Neural crest cell (in vitro differentiated cells): ENCODE measurements at places on chromosomes 2 and 18. TPM values are rescaled to one million over a fixed set of nuclear protein-coding genes. Genes with fewer than 3 reads are reported as not detected.

Gene PID1
- total RNA-seq, result 0.34 and 0.91 TPM in 2 replicates

DNA sequence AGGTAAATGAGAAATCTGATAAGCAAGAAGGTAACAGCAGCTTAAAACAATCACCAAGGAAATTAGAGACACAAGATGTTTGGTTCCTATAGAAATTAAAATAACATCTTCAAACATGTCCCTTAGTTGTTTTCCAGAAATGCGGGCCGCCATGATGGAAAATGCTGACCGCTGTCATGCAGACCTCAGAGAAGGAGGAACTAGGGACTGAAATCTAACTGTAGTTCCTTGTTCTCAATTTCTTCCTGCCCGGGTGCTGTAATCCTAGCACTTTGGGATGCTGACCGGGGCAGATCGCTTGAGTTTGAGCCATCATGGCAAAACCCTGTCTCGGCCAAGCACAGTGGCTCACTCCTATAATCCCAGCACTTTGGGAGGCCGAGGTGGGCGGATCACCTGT lies 51.1 kb downstream of the TEX51 start:
- DNase-seq, result no peak

DNA sequence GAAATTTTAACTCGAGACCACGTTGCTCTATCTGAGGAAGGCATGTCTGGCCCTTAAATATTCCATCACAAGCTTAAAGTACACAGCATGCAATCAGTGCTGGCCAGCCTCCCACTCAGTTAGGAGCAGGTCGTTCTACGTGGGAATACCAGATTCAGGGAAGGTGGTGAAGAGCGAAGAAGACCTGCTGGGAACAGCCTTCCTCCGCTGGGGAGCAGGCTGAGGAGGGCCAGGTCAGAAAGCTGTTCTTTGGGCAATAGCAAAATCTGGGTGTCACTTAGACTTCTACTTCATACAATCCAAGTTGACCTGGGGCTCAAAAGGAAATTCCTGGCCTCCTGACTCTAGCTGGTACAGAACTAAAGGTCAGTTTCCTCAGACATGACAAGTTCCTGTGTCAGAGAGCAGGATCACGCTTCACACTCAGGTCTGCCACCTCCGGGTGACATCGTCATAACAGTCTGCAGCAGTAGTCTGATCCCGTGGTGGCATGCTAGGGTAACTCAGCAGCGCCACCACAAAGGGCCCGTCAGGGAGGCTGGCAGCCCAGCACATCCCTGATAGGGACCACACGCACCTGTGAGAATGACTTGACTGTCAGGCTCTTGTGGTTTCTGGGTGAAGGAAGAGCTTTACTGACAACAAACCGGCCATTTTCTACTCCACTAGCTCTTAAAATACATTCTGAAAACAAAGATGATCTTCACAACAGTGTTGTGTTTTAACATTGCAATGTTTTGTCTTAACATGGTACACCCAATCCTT lies 35.2 kb upstream of the NAPG start:
- no peak for DNase-seq

GRCh38 chr2:200041639-200042038 lies 86.3 kb downstream of the MAIP1 start:
- DNase-seq, result no peak

Gene EIF2B4
- 72.5 TPM in 2 replicates for total RNA-seq

Gene RNF152
- 7.5 and 8.4 TPM in 2 replicates for total RNA-seq

DNA sequence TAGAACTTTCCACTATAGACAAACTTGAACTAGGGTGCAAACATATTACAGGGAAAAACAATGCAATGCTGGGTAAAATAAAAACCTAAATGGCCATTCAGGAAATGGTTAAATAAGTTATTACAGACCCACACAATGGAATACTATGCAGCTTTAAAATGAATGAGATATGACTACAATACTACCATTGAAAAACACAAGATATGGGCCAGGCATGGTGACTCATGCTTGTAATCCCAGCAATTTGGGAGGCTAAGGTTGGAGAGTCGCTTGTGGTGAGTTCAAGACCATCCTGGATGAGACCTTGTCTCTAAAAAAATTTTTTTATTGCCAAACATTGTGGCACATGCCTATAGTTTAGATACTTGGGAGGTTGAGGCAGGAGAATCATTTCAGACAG lies 6.8 kb downstream of the PECR start:
- DNase-seq, result no peak

DNA sequence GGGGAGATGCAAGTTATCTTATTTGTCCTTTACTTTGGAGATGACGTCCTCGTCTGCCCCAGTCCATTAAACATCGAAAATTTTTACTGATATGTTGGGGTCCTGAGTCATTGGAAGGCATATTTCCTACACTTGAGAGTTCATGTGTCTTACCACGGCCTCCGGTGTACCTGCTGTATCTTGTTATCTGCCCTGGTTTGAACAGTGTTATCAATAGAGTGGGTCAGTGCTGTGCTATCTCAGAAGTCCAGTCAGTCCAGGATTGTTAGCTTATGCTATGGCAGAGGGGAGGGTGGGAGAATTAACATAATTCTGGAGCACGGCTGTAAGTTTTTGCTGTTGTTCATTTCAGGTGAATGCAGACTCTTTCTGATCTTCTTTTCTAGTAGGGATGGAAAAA lies 102.3 kb downstream of the ADCYAP1 start:
- no peak for DNase-seq

Gene DCC
- total RNA-seq, result 10.1 and 11.3 TPM in 2 replicates

GRCh38 chr2:32061973-32062861 lies 1.1 kb upstream of the SPAST start:
- no peak for DNase-seq

DNA sequence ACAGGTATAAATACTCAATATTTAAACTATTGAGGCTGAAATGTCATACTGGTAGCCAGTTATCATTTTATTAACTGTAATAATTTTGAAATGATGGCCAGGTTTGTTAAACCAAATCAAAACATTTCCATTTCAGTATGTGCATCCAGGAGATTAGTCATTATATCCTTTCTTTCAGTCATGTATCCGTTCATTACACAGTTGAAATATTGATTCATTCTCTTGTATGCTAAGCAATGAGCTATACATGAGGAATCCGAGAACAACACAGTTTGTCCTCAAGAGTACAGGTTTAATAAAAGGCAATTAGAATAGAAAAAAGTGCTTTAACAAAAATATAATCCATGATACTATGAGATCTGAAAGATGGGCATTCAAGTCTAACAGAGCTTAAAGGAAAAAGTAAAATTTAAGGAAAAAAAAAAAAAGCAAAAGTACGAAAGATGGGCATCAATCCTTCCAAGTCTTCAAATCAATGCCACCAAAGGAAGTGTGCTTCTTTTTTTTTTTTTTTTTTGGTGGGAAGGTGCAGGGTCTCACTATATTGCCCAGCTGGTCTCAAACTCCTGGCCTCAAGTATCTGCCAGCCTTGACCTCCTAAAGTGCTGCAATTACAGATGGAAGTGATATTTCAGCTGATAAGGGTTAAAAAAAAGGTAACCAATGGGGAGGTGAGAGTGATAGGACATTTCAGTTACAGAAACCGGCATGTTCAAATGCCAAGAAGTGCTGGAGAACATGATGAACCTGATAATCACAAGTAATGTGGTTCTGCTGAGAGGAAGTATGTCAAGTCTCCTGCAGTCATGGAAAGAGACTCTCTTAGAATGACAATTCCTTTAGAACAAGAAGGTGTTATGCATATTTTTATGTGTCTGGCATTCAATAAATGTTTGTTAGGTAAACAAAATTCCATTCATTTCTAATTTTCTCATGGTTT lies 35.8 kb downstream of the PUM2 start:
- no peak for DNase-seq

DNA sequence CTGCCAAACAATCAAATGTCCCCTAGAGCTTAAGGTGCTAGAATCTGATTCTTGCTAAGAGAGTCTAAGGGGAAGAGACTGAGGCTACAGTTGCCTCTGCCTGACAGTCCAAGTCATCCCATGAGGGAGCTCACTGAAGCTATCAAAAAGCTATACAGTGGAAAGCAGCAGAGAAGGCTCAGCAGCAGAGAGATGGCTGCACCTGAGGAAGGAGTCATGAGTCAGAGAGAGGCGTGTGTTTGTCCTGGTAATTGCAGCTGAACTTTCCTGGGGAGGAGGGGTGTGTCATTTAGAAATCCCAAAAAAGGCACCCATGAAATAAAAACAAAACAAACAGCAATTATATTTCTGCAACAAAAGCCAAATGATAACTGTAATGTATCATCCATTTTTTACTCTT lies 305.2 kb upstream of the UBE2E3 start:
- DNase-seq, result no peak
